ENCODE measurements at places on chromosomes 5 and 9.

GRCh38 chr5:8289779-8290178 is 420.8 kb downstream of the MTRR start:
- DNase-seq = no peak

GRCh38 chr5:123448017-123448617 is 24.9 kb upstream of the CEP120 start:
- DNase-seq = no peak

GRCh38 chr9:114033397-114034103 is 44.5 kb downstream of the AMBP start:
- DNase-seq = no peak

GRCh38 chr5:66720780-66721179 is 124.6 kb downstream of the MAST4 start:
- DNase-seq = no peak

DNA sequence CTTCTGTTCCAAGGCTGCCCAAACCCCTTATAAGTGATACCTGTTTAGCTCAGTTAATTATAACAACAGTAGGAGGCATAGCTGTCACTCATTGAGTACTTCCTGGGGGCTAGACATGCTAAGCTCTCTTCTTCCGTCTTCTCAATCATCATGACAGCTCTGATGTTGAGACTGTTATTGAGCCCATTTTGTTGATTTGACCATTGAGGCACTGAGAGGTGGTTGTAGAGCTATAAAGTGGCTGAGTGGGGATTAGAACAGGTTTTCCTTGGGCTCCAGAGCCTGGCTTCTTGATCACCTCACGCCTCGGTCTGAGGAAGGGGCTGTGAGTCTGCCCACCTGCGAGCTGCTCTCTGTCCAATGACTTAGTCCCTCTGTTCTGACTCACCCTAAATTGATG is 26.0 kb upstream of the RPL26L1 start:
- DNase-seq = no peak

- DNase-seq = no peak
These were observed 255.5 kb downstream of the FANCC start for GRCh38 chr9:95061916-95062595.

DNA sequence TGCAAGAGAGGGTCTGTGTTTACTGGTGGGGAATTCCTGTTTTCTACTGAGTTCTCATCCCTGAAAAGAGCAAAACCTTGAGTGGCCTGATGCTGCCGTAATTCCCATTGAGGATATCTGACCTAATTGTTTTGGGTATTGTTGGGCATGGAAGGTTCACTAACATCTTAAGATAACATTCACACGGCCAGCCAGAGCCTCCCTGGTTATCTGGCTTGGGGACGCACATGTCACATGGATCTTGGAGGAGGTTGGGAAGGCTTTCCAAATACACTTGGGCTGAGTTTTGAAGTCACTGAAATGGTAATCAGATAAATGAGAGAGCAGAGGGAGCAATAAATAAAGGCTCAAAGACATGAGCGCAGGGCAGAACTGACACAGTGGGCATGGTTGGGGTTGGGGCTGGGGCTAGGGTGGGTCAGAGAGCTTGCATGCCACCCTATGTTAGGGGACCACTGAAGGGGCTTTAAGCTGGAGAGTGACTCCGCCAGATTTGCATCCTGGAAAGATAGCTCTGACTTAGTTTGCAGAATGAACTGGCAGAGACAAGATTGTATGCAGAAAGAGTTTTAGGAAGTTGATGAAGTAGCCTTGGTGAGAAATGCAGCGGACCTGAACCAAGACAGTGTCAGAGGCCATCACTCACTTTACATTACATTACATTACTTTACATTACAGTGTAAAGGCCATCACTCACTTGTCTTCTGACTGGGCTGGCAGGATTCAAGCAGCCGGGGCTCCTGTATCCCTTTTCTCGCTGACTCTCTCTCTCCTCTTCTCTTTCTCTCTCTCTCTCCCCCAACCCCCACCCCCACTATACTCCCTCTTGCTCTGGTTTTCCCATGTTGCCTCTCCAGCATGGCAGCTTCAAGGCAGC is 24.2 kb downstream of the SLC1A1 start:
- no peak for DNase-seq

DNA sequence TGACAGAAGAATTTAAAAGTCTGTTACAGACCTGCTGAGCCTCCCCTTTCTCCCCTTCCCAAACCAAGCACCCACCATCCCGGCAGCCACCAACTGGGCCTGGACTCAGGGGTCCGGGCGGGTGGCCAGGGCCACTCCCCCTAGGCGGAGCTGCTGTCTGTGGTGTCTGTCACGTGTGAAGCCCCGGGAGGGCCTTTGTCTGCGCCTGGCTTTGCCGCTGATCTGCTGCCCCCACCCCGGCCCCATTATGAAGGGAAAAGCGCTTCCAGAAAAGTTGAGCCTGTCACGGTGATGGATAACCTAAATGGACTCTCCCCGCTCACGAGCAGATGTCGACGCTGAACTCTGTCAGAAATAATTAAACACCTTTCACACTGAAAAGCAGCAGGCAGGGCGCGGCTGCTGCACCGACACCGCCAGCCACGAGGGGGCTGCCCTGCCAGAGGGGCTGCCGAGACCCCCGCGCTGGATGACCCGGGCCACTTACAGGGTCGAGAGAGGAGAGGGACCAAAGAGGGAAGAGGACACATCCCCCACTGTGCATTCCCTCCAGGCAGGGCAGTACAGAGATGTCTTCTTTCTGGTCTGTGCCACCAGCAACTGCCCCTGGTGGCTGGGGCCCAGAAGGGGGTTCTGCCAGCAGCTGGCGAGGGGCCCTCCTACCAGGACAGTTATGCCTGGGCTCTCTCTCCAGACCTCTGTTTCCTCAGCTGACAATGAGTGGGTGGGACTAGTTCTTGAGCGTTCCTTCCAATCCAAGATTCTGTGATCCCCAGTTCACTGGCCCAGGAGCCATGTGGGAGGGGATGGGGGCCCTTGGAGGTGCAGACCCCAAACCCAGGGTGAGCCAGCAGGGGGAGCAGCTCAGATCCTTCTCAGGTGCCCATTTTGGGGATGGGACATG is 36.0 kb upstream of the BARHL1 start:
- no peak for DNase-seq

- no peak for DNase-seq
These were observed 32.8 kb upstream of the UBAC1 start for GRCh38 chr9:135993765-135994500.

- no peak for DNase-seq
These were observed 308.3 kb downstream of the ZSWIM6 start for GRCh38 chr5:61640179-61641021.

DNA sequence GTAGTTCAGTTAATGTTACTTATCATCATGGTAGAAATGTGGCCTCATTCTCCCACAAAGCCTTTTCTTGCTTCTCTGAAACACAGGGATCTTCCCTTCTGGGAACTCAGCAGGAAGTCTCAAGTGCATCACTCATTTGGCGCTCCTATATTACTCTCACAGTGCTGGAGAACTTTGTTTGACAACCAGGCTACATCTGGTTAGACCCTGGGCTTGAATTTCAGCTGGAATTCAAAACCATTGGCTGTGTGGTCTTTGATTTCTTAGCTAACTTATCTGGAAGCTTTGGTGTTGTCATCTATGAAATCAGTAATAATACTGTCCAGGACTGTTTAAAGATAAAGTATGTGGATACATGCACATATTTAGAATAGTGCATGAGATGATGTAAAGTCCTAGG is 1777.1 kb downstream of the MAT2B start:
- DNase-seq = no peak

GRCh38 chr9:20988671-20989315 is 42.6 kb downstream of the HACD4 start:
- no peak for DNase-seq

DNA sequence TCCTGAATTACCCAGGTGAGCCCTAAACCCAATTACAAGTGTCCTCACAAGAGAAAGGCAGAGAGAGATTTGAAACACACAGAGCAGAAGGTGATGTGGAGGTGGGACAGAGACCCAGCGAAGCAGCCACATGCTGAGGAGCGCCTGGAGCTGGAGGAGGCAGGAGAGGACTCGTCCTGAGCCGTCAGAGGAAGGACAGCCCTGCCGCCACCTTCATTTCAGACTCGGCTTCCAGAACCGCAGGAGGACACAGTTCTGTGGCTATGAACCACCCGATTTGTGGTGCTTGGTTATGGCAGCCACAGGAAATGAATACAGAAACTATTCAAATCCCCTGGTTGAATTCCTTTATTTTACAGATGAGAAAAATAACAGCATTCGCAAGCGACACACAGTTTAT is 16.4 kb upstream of the FBP1 start:
- no peak for DNase-seq

GRCh38 chr5:35803191-35803651 is 53.5 kb upstream of the IL7R start:
- no peak for DNase-seq

- peak; percentile 14 for DNase-seq
These were observed 89.7 kb upstream of the CCNG1 start for GRCh38 chr5:163347671-163348070.

- DNase-seq = peak; percentile 60
These were observed 149.3 kb upstream of the COL5A1 start for GRCh38 chr9:134492281-134492691.

- no peak for DNase-seq
These were observed 56.5 kb upstream of the PCSK1 start for GRCh38 chr5:96489532-96489931.

GRCh38 chr9:33254211-33254610 is 10.3 kb downstream of the BAG1 start:
- DNase-seq = no peak

GRCh38 chr5:39198127-39198526 is 21.2 kb downstream of the FYB1 start:
- peak; percentile 68 for DNase-seq

DNA sequence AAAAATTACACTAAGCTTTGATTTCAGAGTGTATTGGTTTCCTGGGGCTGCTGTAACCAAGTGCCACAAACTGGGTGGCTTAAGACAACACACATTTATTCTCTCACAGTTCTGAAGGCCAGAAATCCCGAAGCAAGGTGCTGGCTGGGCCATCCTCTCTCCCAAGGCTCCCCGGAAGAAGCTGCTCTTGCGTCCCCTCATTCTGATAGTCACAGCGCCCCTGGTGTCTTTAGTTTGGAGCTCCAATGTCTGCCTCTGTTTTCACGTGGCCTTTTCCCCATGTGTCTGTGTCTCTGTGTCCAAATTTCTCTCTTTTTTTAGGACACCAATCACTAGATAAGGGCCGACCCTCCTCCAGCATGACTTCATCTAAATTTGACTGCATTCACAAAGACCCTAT is 56.7 kb downstream of the ROPN1L start:
- DNase-seq = no peak

GRCh38 chr9:14173713-14174112 is 140.2 kb downstream of the NFIB start:
- DNase-seq = no peak

- DNase-seq = no peak
These were observed 85.9 kb downstream of the ERBIN start for GRCh38 chr5:66012271-66012670.

DNA sequence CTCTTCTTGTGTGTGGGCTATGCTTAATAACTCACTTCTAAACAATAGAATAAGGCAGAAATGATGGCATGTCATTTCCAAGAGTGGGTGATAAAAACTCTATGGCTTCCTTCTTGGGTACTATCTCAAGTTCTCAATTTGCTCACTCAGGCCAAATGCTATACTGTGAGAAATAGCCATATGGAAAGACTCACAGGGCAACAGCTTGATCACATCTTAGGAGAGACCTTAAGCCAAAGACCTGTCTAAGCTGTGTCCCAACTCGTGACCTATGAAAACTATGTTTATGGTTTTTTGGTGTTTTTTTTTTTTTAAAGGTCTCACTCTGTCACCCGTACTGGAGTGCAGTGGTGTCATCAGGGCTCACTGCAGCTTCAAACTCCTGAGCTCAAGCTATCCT is 2.1 kb upstream of the UIMC1 start:
- DNase-seq = no peak

DNA sequence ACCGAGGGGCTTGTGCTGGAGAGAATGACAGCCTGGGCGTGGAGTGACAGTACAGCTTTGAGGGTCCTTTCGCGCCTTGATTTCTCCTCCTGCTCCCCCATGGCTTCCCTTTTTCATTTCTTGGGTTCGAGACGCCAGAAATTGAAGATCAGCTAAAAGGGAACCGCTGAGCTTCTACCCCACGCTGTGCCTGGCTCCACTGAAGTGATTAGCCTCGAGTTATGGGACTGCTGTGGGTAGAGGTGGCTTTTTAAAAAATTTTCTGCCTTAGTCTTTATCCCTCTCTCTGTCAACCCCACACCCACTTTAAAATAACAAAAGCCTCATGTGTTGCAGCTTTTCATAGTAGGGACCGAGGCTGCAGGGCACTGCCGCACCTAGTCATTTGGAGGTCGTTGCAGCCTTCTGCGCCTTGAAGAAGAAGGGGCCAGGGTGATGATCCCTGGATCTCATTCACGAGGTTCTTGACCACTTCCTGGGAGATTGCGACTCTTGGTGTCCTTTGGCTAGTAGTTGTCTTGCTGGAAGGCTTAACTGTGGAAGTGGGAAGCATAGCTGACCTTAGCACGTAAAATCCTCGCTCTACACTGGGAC is 603 bp downstream of the PPIP5K2 start:
- no peak for DNase-seq

DNA sequence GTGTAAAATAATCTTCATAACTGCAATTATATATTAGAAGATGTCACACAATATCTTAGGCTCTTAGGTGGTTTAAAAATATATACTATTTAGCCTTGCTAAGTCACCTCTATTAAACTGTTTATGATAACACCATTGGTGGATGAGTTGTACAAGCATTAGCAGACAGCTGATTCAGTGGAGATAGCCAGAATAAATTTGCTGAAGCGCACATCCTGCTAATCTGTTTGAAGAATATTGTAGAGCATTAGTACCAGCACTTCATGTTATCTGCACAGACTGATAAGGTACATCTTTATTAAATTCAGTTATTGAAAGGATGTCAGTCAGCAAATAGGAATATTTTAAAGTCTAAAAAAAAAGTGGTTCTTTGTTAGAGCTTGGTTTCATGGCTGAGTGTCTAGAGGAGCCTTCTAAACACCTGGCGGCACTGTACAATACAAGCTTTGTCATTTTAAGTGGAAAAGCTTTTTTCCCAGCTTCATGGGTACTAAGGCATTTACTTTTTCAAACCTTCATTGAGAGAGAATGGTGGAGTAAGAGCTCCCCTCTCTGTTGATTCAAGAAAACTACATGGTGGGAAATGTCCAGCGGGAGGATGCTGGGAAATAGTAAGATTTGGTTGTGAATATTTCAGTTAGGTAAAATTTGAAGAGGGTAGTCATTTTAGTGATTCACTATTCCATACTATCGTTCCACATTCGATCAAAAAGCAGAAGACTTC is 275.1 kb downstream of the SLF1 start:
- no peak for DNase-seq

DNA sequence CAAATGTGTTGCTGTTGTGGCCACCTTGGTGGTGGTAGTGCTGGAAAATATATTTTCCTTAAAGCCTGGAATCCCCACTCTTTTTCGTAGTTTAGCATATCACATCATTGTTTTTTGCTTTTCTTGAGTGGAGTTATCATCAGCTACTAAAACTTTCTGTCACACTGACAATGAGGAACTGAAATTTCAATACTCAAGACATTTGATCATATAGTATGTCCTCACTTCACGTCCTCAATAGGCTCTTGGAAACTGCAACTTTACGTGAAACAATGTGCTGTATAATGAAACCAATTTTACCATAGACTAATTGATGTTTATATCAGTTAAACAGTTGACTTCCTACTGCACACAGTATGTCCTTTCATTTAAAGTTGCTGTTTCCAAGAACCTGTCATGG is 265.8 kb downstream of the ADGRV1 start:
- DNase-seq = no peak
